ENCODE measurements at places on chromosomes 16 and 17.

DNA sequence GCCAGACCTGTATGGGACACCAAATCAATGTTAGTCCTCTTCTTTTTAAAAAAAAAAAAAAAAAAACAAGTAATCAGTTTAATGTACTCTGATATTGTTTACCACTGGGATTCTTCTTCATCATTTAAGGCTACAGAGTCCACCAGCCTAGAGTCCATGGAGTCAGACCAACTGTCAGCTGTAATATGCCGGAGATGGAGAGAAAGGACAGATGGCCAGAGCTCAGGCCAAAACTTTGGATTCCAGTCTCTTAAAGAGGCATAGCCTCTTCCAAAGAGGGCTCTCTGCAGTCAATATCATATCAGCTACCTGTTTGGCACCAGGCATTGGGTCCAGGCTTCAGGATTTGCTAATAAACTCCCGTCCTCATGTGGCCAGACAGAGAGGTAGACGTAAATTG lies 469.6 kb upstream of the HSBP1 start:
- no peak for DNase-seq

DNA sequence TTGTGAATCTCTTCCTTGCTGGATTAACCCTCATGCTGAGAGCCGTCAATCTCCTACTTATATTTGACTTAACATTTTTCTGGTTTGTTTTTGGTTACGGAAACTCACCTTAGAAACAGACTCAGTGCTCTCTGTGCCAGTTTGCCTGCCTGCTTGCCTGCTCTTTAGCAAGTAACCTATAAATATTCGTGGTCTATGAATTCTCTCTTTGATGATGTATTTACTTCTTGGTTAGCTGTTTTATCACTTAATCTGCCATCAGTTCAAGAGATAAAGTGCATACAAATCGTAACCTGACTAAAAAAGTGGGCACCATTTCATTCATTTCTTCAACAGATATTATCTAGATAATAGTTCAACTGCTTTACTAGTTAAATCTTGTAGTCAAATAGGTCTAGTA lies 26.7 kb downstream of the CYB5B start:
- DNase-seq = no peak

DNA sequence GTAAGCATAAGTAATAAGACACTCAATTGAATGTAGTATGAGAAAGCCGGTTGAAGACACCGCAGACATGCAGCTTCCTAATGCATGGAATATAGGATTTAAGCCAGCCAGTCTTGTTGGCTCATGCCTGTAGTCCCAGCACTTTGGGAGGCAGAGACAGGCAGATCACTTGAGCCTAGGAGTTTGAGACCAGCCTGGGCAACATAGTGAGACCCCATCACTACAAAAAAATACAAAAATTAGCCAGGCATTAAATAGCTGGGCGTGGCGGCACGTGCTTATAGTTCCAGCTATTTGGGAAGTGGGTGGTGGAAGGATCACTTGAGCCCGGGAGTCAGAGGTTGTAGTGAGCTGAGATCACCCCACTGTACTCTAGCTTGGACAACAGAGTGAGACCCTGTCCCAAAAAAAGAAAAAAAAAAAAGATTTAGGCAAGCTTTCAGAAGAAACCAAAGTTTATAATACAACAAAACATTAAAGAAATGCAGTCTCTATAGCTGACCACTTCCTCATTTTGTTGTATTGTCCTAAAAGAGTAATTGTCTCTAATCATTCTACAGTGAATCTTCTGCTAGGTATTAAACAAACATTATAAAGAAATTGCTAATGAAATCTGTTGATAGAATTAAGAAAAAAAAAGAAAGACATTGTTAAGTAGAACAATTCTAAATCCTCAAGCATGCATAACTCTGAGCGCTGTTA lies 68.6 kb upstream of the KIFC3 start:
- DNase-seq = no peak

DNA sequence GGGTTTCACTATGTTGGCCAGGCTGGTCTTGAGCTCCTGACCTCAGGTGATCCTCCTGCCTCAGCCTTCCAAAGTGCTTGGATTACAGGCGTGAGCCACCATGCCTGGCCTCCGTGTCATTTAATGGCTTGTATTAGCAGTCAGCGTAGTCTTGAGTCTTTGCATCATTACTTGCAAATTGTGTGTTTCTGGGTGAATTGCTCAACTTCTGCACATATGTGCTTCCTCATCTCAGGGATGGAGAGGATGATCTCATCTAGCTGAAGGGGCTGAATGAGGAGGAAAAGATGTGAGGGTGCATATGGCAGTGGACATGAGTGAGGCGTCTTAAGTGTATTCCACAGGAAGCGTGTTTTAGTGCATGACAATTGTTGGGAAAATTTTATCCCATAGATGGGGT lies 155.8 kb downstream of the SNX29 start:
- no peak for DNase-seq

- no peak for DNase-seq
Measured at GRCh38 chr17:29273924-29274323, 20.0 kb downstream of the NUFIP2 start.

DNA sequence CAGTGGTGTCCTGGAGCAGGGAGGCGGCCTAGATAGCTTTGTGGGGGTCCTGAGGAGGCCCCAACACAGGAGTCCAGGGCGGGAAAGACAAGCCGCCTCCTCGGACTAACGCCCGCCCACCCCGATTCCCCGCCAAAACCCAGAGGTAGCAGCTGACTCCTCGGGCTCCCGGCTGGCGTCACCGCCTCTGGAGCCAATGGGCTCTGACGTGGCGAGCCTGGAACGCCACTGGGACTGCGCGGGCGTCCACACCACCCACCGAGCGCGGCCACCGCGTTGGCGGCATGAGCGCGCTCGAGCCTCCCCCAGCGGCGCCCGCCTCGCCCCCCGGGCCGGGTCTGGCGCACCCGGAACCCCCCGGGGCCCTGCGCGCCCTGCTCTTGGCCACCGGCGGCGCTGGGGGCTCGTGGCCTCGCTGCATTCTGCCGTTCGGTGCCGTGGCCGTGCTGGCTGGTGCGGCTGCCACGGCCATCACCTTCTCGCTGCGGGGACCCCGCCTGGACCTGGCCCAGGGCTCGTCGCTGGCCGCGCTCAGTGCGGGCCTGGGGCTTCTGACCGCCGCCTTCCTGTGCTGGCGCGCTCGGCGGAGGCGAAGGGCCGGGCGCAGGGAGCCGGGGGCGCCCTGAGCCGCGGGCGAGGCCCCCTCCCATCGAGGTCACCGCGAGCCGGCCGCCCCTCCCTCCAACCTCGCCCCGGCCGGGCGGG lies 3.4 kb upstream of the NTN3 start:
- DNase-seq = no peak

Measured in stimulated activated CD8-positive, alpha-beta memory T cell treated with anti-CD3 and anti-CD28 coated beads, Interleukin-4, amount 100 ng/mL, for 1 hour (primary cell).